ENCODE measurements at places on chromosomes 13 and 19. TPM values are rescaled to one million over a fixed set of nuclear protein-coding genes. Genes with fewer than 3 reads are reported as not detected.

Gene ZNF253
- 3.1 TPM for total RNA-seq

Gene ZNF264
- total RNA-seq, result 24.9 TPM

Gene ZSCAN1
- not detected for total RNA-seq

Gene GZMM
- 0.28 TPM for total RNA-seq

Gene CLEC11A
- 87.7 TPM for total RNA-seq

Data from regular cardiac myocyte (primary cell).